NCI-H1436 (cell line): ENCODE measurements at places on chromosomes 11 and 22.

DNA sequence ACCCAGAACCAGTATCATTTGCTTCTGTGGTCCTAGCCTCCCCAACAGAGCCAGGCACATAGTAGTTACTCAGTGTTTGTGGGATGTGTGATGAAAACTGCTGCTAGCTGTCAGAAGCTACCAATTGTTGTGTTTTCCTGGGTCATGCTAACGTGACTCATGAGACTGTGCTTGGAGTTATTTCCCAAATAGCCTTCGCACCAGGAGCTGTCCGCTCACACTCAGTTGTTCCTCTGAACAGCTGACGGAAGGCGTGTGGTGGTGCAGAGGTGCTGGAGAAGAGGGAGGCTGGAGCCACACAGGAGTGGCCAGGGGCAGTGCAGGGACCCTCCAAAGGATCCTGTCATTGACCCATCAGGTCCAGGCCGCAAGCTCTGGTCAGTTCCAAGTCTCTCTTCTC, 53.9 kb upstream of the TBCEL start:
- no peak for DNase-seq

- no peak for DNase-seq
Measured at GRCh38 chr11:64084951-64085710, 49.4 kb downstream of the FLRT1 start.

DNA sequence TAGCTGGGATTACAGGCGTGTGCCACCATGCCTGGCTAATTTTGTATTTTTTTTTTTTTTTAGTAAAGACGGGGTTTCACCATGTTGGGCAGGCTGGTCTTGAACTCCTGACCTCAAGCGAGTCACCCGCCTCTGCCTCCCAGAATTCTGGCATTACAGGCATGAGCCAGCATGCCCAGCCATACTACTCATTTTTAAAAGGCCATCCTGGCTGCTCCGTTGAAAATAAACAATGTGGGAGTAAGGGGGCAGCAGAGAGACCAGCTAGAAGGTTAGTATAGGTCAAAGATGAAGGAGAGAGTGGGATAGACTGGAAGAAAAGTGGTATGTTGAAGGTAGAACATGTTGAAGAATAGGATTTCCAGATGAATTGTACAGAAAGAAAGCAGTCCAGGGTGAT, 17.6 kb upstream of the LIN7C start:
- no peak for DNase-seq

DNA sequence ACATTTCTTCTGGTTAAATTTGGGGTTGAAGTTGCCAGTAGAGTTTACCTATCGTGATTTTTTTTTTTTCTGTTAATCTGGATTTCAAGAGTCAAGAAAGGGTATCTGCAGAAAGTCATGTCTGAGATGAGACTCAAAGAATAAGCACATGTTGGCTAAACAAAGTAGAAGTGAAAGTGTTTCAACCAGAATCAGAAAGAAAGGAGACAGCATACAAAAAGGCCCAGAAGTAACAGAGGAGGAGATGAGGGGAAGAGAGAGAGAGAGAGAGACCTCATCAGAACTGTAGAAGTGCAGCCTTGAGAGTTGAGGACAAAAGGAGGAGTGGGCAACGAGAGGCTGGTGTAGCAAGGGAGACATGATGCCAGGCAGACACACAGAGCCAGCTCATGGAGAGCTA, 54.9 kb downstream of the SVIP start:
- no peak for DNase-seq

- no peak for DNase-seq
Measured at GRCh38 chr11:122304973-122305372, 189.0 kb upstream of the BLID start.

GRCh38 chr22:39129081-39129480, 23.4 kb downstream of the CBX7 start:
- DNase-seq, result no peak

GRCh38 chr11:109914809-109915653, 178.2 kb upstream of the ZC3H12C start:
- no peak for DNase-seq

DNA sequence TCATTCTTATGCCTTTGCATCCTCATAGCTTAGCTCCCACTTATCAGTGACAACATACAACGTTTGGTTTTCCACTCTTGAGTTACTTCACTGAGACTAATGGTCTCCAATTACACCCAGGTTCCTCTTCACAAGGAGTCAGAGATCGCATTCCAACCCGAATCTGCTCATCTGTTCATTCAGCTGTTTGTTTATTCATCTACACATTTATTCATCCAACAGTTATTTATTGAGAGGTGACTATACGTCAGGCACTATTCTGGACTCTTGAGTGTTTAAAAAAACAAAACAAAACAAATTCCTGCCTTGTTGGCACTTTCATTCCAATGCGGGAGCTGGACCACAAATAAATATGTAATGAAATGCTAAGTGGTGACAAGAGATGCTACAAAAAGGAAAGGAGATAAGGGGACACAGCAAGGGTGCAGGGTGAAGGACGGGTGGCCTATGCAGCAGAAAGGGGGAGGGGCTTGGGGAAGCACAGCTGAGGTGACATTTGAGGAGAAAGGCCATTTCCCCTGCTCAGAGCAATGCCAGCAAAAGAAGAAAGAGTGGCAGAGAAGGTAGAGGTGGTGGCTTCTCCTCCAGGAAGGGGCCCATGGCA, 393.8 kb upstream of the SYN3 start:
- no peak for DNase-seq

GRCh38 chr11:113274713-113275582, 39.4 kb upstream of the TTC12 start:
- no peak for DNase-seq

DNA sequence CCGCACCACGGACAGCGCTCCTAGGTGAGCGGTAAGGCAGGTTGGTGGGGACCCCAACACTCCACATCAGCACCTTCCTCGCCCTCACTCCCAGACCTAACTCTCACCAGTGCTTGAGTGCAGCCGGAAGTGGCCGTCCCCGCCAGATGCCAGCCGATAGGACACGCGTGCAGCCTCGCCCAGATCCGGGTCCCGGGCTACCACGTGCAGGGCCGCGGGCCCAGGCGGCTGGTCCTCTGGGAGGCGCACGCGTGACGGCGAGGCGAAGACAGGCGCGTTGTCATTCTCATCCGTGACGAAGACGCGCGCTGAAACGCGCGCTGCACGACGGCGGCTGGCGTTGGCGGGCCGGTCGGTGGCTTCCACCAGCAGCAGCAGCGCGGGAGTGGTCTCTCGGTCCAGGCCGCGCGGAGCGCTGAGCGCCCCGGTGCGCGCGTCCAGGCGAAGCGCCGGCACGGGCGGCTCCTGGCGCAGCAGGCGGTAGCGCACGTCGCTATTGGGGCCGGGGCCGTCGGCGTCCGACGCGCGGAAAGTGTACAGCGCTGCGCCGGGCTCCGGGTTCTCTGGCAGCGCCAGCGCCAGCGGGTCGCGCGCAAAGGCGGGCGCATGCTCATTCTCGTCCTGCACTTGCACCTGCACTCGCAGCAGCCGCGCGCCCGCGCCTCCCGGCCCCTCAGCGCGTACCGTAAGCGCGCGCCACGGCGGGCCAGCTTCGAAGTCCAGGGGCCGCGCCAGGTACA, 10.8 kb upstream of the TPP1 start:
- no peak for DNase-seq

DNA sequence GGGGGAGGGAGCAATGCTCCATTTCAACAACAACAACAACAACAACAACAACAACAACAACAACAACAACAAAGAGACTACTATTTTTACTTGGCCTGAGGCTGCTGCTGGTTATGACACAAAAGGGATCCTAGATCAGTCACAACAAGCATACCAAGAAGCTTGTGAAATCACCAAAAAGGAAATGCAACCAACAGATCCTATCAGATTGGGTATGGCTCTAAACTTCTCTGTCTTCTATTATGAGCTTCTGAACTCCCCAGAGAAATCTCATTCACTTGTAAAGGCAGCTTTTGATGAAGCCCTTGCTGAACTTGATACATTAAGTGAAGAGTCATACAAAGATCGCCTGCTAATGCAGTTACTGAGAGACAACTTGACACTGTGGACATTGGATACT, 10.5 kb upstream of the MS4A2 start:
- DNase-seq, result no peak

DNA sequence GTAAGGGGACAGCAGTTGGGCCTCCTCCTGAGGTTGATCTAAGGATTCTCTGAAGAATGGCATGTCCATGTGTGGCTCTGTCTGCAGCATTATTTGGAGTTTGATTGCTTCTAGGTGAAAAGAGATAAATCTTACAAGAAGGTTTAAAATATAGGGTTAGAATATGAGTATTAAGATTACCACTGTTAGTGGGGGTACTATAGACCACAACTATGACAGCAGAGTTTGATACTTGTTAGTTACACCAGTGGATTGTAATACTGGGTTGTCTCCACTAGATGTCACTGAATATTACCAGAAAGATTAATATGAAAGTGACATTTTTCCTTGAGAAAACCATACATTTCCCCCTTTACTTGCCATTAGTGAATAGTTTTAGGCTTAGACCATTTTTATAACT, 47.9 kb downstream of the ZNF280B start:
- no peak for DNase-seq

DNA sequence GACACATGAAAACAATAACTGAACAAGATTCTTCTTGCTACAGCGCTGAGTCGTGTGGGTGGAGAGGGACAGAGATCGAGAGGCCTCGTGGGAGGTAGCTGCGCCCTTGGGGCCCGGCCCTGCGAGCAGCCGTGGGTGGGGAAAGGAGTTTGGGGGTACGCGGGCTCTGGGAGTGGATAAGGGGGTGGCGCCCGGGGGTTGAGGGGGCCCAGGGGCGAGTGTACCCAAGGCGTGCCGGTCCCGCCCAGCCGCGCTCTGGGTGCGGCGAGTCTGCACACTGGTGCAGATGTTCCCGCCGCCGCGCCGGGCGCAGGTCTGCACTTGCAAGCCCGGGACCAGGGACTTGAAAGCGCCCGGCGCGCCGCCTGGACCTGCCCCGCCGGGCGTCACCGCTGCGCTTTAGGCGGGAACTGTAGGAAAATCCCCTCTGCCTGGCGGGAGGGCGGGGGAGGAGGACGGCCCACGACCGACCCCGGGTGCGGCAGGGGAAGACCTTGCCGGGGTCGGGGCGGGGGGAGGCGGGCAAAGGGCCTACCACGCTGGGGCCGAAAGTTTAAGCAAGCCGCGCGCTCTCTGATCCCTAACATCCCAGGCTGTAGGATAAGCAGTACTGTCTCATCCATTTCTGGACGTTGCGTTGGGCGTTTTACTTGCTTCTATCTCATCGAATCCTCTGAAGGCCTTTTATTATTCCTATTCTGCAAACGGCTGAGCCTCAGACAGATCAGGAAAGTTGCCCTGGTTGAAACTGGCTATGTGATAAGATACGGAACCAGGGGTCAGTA, 1.4 kb upstream of the KREMEN1 start:
- DNase-seq, result peak; percentile 54
